ENCODE measurements at places on chromosomes 2 and 18.

DNA sequence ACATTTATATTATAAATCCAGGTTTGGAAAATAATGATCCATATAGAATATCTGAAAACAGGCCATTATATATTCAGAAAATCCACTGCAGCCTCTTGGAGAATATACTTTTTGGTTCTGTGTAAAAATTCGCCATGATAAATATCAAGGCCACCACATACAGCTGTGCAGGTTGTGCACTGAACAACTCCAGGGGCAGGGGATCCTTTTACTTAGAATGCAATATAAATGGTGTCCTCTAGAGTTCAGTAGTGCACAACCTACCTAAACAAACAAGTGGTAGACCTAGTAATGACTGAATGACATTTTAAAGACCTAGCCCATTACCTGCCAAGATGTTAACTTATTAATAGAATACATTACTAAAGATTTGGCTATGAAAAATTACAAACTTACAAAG, 22.4 kb downstream of the MOGAT1 start:
- no peak for DNase-seq

GRCh38 chr2:207155516-207156444, 10.0 kb downstream of the KLF7 start:
- DNase-seq: no peak

GRCh38 chr2:199716807-199717586, 134.0 kb downstream of the FTCDNL1 start:
- no peak for DNase-seq

DNA sequence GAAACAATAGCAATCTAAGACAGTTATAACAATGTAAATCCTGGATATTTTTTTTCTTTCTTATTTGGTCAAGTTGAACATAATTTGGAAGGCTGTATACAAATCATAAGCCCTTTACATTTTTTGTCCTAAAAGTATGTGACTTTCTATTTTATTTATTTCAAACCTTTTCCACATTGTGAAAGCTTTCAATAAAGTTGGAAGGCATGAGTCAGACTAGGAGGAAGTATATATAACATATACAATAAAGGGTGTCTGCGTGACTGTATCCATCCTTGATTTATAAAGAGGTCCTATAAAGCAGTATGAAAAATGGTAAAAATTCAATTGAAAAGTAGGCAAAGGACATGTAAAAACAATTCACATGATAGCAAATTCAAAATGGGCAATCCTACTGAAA, 44.4 kb downstream of the CRACDL start:
- no peak for DNase-seq

GRCh38 chr18:23922939-23923338, 91.6 kb upstream of the TTC39C start:
- DNase-seq: no peak

DNA sequence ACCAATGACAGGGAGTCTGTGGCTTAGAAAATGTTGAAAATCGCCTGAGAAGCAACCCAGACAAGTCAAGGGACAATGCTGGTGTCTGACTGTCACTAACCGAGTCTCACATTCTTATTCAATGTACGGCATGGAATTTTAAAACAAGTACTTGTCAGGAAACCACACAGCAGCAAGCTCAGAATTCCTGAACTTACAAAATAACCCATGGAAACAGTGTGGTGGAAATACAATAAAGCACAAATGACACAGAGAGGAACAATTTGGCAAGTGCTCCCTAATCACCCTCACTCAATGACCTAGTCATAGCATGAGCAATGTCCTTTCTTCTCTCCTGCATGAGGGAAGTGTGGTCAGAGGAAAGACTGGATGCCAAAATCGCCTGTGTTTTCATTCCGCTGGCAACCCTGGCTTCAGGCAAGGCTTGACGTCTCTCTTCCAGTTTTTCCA, 154.0 kb downstream of the SATB2 start:
- DNase-seq: no peak

DNA sequence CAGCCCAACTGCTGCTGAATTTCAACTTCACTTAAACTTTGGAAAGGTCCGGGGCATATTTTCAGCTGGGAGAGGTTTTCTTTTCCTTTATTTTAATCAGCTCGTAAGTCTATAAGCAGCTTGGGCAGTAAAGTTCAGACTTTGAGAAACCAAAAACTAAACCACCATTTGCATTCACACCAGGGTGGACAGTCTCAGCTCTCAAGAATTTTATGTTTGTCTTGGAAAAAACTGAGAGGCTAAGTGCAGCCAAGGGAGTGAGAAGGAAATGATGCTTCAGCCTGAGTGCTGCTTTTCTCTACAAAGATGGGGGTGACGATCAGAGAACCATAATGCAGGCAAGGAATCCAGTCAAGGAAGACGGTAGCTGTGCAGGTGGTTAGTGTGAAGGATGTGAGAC, 30.2 kb downstream of the MCFD2 start:
- no peak for DNase-seq

- no peak for DNase-seq
Observed at GRCh38 chr2:175175320-175175719, 6.2 kb downstream of the ATP5MC3 start.

DNA sequence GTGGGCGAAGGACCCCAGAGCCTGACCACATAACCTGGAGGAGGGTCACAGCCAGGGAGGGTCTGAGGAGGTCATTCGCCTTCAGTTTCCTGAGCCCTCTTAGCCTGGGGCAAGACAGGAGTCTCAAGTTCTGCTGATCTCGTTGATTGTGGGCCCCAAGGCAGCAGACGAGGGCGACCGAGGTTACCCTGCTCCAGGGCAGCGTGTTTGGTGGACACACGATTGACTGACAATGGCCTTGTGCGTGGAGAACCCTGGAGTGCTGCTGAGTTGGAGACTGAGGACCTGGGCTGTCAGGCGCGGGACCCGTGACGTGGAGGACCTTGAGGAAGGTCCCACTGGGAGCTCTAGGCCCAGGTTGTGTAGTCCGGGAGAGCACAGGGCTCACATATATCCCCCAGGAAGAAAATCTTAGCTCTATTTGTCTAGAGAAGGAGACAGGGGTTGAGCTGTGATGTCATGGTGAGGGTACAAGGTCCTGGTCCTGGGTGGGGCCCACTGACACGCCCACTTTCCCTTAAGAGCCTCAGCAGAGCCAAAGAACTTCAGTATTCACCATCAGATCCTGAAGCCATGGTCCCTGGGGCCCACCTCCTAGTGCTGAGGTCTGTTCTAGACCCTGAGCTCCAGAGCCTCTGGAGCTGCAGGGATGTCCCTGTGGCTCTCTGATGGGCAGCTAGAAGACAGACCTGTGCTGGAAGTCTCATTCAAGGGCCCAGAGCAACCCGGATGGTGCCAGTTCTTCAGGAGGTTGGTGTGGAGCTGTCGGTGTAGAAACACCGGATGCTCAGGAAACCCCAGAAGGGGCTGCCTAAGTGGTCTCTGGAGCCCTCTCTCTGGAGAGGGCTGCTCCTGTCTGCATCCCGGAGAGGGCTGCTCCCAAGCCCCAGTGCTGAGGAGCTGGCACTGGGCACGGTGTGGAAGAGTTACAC, 53.1 kb downstream of the DYSF start:
- no peak for DNase-seq

GRCh38 chr2:216315802-216316603, 56.3 kb downstream of the MARCHF4 start:
- DNase-seq: no peak
